ENCODE measurements at places on chromosomes 16 and 17. TPM values are rescaled to one million over a fixed set of nuclear protein-coding genes. Genes with fewer than 3 reads are reported as not detected.
A peak's percentile ranks its signal among the peaks of the same experiment; 100 is the strongest.

DNA sequence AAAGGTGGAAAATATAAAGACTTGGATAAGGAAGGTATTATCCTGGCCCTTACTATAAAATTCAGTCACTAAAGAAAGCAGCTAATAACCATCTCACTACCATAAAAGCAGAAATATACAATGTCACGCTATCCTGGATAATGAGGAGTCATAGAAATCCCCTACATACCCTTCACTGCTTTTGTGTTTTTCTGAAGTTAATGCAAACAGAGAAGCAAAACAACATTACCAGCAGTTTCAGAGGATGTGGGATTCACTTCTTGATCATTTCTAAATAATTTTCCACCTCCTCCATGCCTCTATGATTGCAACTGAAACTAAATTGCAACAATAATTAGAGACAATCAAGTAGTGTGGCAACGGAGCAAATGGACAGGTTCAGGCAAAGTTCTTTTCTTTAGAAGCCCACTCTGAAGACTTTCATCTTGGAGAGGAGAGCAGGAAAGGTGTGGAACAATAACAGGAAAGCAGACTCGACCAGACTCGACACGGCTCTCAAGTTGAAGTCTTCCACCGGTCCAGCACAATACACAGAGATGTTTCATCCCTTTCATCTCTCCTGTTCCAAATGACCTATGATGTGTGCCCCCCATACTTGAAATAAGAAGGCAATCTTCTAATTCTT lies 10.2 kb downstream of the CYTH1 start:
- peaks cover 61% of the 10 kb centered on the region for H3K4me1 ChIP-seq
- H3K27me3 ChIP-seq = no peaks in the 10 kb centered on the region
- no peak for DNase-seq
- H3K27ac ChIP-seq = peak overlapping the region; percentile 97

- no peak for DNase-seq
- H3K27ac ChIP-seq = no peak overlapping the region
- H3K27me3 ChIP-seq = no peaks in the 10 kb centered on the region
Measured at GRCh38 chr16:3674513-3675295, 20.2 kb downstream of the DNASE1 start.

DNA sequence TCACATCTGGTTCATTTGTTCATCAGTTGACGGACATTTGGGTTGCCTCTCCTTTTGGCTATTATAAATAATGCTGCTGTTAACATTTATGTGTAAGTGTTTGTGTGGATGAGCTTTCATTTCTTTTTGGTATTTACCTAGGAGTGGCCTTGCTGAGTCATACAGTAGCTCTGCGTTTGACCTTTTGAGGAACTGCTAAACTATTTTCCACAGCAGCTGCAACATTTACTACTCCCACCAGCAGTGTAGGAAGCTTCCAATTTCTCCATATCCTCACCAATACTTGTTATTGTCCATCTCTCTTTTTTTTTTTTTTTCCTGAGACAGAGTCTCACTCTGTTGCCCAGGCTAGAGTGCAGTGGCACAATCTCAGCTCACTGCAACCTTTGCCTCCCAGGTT lies 20.7 kb upstream of the PLCG2 start:
- DNase-seq = no peak
- no peaks in the 10 kb centered on the region for H3K27me3 ChIP-seq
- H3K27ac ChIP-seq = peak overlapping the region; percentile 50
- H3K36me3 ChIP-seq = peaks cover 34% of the 10 kb centered on the region
- peaks cover 45% of the 10 kb centered on the region for H3K4me1 ChIP-seq
- H3K4me3 ChIP-seq = no peak overlapping the region

- DNase-seq = peak; percentile 75
- H3K27me3 ChIP-seq = no peaks in the 10 kb centered on the region
- peaks cover 28% of the 10 kb centered on the region for H3K4me1 ChIP-seq
- peak overlapping the region; percentile 72 for H3K27ac ChIP-seq
- H3K36me3 ChIP-seq = peaks cover 19% of the 10 kb centered on the region
Measured at GRCh38 chr17:42536372-42537155, 523 bp downstream of the NAGLU start.

DNA sequence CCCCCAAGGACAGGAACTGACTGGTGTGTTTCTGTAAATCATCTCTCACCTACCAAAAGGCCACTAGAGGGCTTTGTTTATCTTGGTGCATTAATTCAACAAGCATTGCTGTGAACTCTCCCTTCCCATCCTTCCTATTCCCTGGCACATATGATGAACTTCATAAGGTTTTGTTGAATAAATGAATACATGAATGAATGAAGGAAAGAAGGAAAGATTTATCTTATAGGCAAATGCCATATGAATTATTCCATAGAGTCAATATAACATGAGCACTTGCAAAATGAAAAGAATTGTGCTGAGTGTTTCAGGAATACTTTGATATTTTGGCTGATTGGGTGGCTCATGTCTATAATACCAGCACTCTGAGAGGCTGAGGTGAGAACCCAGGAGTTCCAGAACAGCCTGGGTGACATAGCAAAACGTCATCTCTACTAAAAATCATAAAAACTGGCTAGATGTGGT lies 4.3 kb downstream of the SPDYE4 start:
- no peak for DNase-seq

- H3K27ac ChIP-seq = no peak overlapping the region
- no peak for DNase-seq
- peaks cover 4% of the 10 kb centered on the region for H3K36me3 ChIP-seq
- no peaks in the 10 kb centered on the region for H3K27me3 ChIP-seq
Measured at GRCh38 chr16:53952215-53953208, 248.6 kb downstream of the FTO start.

- no peak overlapping the region for H3K4me3 ChIP-seq
- peak; percentile 81 for DNase-seq
- no peak overlapping the region for H3K27ac ChIP-seq
- no peaks in the 10 kb centered on the region for H3K27me3 ChIP-seq
- peaks cover 11% of the 10 kb centered on the region for H3K4me1 ChIP-seq
Measured at GRCh38 chr17:17812211-17813054, 24.4 kb downstream of the SREBF1 start.

- no peak overlapping the region for H3K27ac ChIP-seq
- no peak for DNase-seq
- H3K36me3 ChIP-seq = peaks cover 78% of the 10 kb centered on the region
- H3K4me3 ChIP-seq = no peak overlapping the region
Measured at GRCh38 chr16:71672803-71673581, 47.0 kb downstream of the MARVELD3 start.

DNA sequence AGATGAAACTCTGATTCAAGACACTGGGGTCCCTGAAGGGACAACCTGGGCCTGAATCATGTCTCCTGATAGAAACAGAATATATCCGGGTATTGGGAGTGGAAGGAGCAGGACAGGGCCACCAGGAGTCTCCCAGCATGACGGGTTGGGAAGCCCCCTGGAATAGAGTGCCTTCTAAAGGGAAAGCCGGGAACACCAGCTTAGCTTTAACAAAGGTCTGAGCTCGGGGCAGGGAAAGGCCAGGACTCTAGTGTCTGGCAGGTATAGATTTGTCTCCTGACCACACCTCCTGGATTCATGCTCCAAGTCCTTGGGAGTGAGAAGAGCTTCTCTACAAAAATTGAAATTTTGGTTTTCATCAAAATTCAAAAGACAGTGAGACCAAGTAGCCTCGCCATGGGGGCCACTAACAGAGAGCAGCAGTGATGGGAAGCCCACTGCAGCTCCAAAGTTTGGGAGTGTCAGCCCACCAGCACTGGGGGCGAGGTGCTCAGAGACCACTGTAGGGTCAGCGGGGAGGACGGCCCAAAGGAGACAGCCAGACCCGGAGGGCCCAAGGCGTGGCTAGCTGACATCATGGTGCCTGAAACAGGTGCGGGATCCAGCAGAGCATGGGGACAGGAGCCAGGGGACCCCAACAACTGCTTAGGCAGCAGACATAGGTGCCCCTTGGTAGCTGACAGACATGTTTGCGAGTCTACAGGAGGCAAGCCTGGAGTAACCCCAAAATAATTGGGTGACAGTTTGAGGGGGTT lies 81.0 kb downstream of the C16orf78 start:
- no peak for DNase-seq
- H3K36me3 ChIP-seq = no peaks in the 10 kb centered on the region
- peaks cover 13% of the 10 kb centered on the region for H3K27me3 ChIP-seq
- no peak overlapping the region for H3K4me3 ChIP-seq
- H3K27ac ChIP-seq = no peak overlapping the region

GRCh38 chr16:3431779-3432219 lies 11.5 kb downstream of the ZNF597 start:
- DNase-seq = peak; percentile 22
- H3K27me3 ChIP-seq = peaks cover 2% of the 10 kb centered on the region
- H3K4me3 ChIP-seq = peak overlapping the region; percentile 67
- no peak overlapping the region for H3K27ac ChIP-seq
- peaks cover 5% of the 10 kb centered on the region for H3K4me1 ChIP-seq
- H3K36me3 ChIP-seq = peaks cover 37% of the 10 kb centered on the region

DNA sequence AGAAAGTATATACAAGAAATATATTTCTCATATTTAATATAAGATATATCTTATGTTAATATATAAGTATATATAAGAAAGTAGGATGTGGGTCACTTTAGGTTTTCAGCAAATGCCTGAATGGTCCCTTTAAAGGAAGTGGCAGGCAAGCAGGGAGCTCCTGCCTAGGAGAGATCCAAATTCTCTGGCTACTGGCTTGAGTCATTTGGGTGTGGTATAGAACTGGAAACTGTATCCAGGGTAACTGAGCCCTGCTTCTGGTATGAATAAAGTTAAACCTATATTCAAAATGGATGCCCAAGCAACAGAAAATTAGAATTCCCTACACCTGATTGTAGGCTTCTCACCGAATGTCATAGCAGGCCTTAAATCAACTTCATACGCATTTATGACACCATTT lies 144.4 kb downstream of the ZNF18 start:
- H3K27me3 ChIP-seq = no peaks in the 10 kb centered on the region
- no peaks in the 10 kb centered on the region for H3K36me3 ChIP-seq
- H3K4me1 ChIP-seq = no peaks in the 10 kb centered on the region
- no peak overlapping the region for H3K27ac ChIP-seq
- no peak for DNase-seq
- no peak overlapping the region for H3K4me3 ChIP-seq

- peaks cover 10% of the 10 kb centered on the region for H3K27me3 ChIP-seq
- peaks cover 4% of the 10 kb centered on the region for H3K4me1 ChIP-seq
- H3K36me3 ChIP-seq = peaks cover 33% of the 10 kb centered on the region
Measured at GRCh38 chr17:50110591-50111349, 15.6 kb downstream of the PDK2 start.

GRCh38 chr17:28641579-28641978 lies 3.4 kb downstream of the BLTP2 start:
- no peak overlapping the region for H3K27ac ChIP-seq
- H3K36me3 ChIP-seq = peaks cover 72% of the 10 kb centered on the region
- peaks cover 34% of the 10 kb centered on the region for H3K4me1 ChIP-seq
- no peak for DNase-seq

DNA sequence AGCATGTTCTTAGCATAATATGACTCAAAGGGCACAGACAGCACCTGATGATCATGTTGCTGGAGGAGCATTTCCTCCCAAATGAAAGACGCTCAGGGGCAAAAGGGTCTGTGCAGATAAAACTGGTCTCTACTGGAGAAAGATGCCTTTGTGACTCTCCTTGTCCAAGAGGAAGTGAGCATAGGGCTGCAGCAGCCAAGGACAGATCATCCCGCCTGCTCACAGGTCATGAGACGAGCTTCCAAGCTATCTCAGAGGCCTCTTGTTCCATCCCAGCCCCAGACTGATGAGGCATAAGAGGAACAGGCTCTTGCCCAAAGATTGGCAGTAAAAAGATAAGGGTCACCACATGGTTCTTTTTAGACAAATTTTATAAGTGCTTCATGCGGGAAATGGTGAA lies 141.8 kb downstream of the KATNIP start:
- no peak overlapping the region for H3K4me3 ChIP-seq
- no peaks in the 10 kb centered on the region for H3K4me1 ChIP-seq
- no peak for DNase-seq
- peaks cover 5% of the 10 kb centered on the region for H3K36me3 ChIP-seq
- H3K27me3 ChIP-seq = no peaks in the 10 kb centered on the region

- DNase-seq = no peak
- H3K4me1 ChIP-seq = no peaks in the 10 kb centered on the region
- H3K27ac ChIP-seq = no peak overlapping the region
- no peak overlapping the region for H3K4me3 ChIP-seq
Measured at GRCh38 chr16:53966821-53967571, 263.0 kb downstream of the FTO start.

GRCh38 chr17:48549281-48549630 lies 4.3 kb upstream of the HOXB2 start:
- no peaks in the 10 kb centered on the region for H3K36me3 ChIP-seq
- H3K4me3 ChIP-seq = no peak overlapping the region

- H3K27ac ChIP-seq = no peak overlapping the region
- no peak for DNase-seq
- no peak overlapping the region for H3K4me3 ChIP-seq
- H3K4me1 ChIP-seq = no peaks in the 10 kb centered on the region
- peaks cover 10% of the 10 kb centered on the region for H3K27me3 ChIP-seq
Measured at GRCh38 chr16:75087375-75087979, 29.1 kb downstream of the LDHD start.

DNA sequence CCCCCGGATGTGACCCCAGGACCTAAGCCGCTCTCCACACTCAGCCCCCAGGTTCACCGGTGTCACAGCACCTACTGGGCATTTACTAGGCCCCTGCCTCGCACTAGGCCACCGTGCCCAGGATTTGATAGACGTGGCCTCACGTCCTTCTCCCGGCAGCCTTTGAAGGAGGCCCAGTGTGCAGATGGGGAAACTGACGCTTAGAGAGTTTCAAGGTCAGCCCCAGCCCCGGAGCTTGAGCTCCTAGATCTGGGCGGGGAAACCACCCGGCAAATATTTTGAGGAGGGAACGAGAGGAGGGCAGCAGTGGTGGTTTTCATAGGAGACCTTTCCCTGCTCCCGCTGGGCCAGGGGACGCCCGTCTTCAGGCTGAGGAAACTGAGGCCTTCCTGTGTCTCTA lies 10.3 kb downstream of the ZFPM1 start:
- no peak overlapping the region for H3K27ac ChIP-seq
- peaks cover 81% of the 10 kb centered on the region for H3K4me1 ChIP-seq
- no peak for DNase-seq
- no peaks in the 10 kb centered on the region for H3K27me3 ChIP-seq
- no peak overlapping the region for H3K4me3 ChIP-seq

- no peaks in the 10 kb centered on the region for H3K4me1 ChIP-seq
- no peak for DNase-seq
- no peaks in the 10 kb centered on the region for H3K36me3 ChIP-seq
- no peaks in the 10 kb centered on the region for H3K27me3 ChIP-seq
- H3K4me3 ChIP-seq = no peak overlapping the region
Measured at GRCh38 chr17:10094797-10095196, 103.6 kb downstream of the GAS7 start.

The NKD1 gene
- total RNA-seq = 1.5 TPM

The HOXB2 gene
- total RNA-seq = 2.2 TPM

The WNT3 gene
- total RNA-seq = 1.0 TPM

The CDYL2 gene
- total RNA-seq = 3.2 TPM

The TERB1 gene
- not detected for total RNA-seq

The C17orf113 gene
- total RNA-seq = 3.1 TPM

The MT1E gene
- total RNA-seq = 2.8 TPM

The HS3ST2 gene
- total RNA-seq = not detected

The FAM20A gene
- total RNA-seq = not detected

The NEUROD2 gene
- not detected for total RNA-seq

The KRT33B gene
- not detected for total RNA-seq

The PMFBP1 gene
- total RNA-seq = 5.7 TPM

The ZNF469 gene
- total RNA-seq = 4.2 TPM

The OR2C1 gene
- total RNA-seq = 0.80 TPM

The CCDC47 gene
- 47.6 TPM for total RNA-seq

The EFNB3 gene
- total RNA-seq = not detected
